Neural progenitor cell (in vitro differentiated cells): ENCODE measurements at places on chromosomes 12 and 14. TPM values are rescaled to one million over a fixed set of nuclear protein-coding genes. Genes with fewer than 3 reads are reported as not detected.

- peak; percentile 20 for DNase-seq
Observed at GRCh38 chr14:75514673-75515628, 7.3 kb upstream of the BATF start.

GRCh38 chr14:102644523-102644922, 52.1 kb downstream of the RCOR1 start:
- no peak for DNase-seq

DNA sequence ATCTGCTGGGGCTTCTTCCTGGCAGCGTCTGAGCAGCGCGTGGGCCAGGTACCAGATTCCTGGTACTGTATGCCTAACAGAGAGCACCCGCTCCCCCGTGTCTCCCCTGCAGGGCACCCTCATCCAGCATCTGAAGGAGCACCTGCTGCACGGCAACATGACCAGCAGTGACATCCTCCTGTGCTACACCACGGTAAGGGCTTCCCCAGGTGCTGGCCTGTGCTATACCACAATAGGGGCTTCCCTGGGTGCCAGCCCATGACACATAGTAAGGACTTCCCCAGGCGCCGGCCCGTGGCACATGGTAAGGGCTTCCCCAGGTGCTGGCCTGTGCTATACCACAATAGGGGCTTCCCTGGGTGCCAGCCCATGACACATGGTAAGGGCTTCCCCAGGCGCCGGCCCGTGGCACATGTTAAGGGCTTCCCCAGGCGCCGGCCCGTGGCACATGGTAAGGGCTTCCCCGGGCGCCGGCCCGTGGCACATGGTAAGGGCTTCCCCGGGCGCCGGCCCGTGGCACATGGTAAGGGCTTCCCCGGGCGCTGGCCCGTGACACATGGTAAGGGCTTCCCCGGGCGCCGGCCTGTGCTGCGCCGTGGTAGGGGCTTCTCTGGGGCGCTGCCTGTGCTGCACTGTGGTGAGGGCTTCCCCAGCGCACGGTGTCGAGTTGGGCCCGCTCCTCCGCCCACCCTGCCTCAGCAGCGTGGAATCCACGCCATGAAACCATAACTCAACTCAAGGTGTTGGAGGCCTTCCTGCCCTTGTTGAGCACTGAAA, 49.3 kb downstream of the AACS start:
- DNase-seq: no peak

DNA sequence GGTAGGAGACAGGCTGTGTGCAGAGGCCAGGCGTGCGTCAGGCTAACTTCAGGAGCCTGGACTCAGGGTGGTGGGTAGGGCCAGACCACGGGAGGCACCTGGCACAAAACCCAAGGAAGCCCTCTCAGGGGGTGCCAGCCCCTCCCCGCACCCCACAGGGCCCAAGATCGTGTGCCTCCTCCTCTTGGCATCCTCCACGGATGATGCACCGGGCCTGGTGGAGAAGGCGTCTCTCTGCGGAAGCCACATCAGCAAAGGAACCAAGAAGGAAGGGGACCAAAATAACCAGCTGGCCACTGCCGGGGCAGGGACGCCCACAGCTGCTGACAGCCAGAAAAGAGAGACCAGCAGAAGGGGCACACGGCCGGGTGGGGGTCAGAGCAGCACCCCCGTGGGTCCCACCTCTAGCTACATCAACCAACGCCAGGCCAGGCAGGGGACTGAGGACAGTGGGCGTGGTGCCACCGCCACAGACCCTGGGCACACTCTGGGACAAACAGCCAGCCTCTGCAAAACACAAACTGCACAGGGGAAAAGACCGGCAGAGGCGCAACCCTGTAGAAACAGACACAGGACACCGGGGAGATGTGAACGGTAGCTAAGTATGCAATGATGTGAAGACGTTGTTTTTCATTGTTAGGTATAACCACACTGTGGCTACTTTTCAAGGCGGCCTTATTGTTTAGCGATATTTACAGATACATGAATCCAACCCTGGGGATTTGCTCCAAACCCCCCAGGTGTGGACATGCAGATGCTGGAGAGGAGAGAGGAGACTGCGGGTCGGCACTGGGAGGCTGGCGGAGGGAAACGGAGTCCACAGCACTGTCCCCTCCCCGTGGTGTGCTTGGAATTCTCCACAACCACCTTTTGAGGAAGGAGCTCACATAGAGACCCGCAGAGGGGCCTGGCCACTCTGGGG, 26.1 kb upstream of the C14orf180 start:
- DNase-seq: no peak

CEBPE gene
- not detected in 2 replicates for total RNA-seq

GRCh38 chr12:100185361-100185894, 15.2 kb upstream of the ACTR6 start:
- no peak for DNase-seq

DNA sequence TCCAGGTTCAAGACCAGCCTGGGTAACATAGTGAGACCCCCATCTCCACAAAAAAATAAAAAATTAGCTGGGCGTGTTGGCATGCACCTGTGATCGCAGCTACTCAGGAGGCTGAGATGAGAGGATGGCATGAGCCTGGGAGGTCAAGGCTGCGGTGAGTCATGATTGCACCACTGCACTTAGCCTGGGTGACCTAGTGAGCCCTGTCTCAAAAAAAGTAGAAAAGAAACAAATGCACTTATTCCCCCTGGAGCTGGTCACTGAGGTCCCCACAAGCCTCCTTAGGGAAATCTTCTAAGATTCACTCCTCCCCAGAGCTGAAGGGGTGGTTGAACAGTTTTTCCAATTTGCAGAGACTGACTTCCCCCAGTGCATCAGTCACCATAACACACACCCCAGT, 1.6 kb downstream of the CD9 start:
- no peak for DNase-seq

- no peak for DNase-seq
Observed at GRCh38 chr12:1650260-1650977, 21.4 kb downstream of the WNT5B start.

AQP6 gene
- total RNA-seq: 0.12 TPM in 1 of 2 replicates, not detected in the other

CLEC4D gene
- 0.19 TPM in 2 replicates for total RNA-seq

BRMS1L gene
- total RNA-seq: 12.0 and 14.3 TPM in 2 replicates

- DNase-seq: no peak
Observed at GRCh38 chr14:97697772-97698171, 900.6 kb downstream of the VRK1 start.

KRT79 gene
- total RNA-seq: not detected in 2 replicates

- DNase-seq: no peak
Observed at GRCh38 chr12:93006471-93007208, 77.5 kb upstream of the EEA1 start.

HOXC12 gene
- total RNA-seq: not detected in 2 replicates

MMP17 gene
- 2.1 and 7.1 TPM in 2 replicates for total RNA-seq

GRCh38 chr14:105307052-105307727, 6.4 kb upstream of the BRF1 start:
- no peak for DNase-seq

DNA sequence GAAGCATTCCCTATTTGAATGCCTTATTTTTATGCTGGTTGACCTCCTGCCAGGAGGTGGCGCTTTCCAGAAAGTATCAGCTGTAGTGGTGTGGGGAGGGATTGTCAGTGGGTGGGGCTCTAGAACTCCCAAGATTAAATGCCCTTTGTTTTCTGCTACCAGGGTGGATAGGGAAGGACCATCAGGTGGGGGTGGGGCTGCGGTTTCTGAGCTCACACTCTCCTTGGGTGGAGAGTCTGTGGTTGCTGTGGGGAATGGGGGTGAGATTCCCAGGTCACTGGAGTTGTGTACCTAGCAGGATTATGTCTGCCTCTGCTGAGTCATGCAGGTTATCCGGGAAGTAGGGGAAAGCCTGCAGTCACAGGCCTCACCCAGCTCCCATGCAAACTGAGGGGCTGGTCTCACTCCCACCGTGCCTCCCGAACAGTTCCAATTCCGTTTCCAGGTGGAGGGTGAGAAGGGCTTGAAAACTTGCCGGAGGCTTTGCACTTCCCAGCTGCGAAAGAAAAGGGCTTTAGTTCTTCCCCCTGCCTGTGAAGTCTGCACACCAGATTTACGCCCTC, 68.3 kb downstream of the ALG10B start:
- DNase-seq: peak; percentile 7

DNA sequence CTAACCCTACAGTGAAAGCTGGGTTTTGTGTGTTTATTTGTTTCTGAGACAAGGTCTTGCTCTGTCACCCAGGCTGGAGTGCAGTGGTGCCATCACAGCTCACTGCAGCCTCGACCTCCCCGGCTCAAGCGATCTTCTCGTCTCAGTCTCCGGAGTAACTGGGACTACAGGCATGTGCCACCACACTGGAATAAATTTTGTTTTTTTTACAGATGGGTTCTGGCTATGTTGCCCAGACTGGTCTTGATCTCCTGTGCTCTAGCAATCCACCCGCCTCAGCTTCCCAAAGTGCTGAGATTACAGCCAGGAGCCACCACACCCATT, 26.4 kb downstream of the TBX3 start:
- no peak for DNase-seq

AKAP5 gene
- total RNA-seq: 2.4 and 3.2 TPM in 2 replicates

ADGRD1 gene
- 0.40 TPM in 1 of 2 replicates, not detected in the other for total RNA-seq

AHNAK2 gene
- 0.77 and 1.3 TPM in 2 replicates for total RNA-seq

PROX2 gene
- not detected in 2 replicates for total RNA-seq

NAP1L1 gene
- total RNA-seq: 907 and 1,539 TPM in 2 replicates

DNA sequence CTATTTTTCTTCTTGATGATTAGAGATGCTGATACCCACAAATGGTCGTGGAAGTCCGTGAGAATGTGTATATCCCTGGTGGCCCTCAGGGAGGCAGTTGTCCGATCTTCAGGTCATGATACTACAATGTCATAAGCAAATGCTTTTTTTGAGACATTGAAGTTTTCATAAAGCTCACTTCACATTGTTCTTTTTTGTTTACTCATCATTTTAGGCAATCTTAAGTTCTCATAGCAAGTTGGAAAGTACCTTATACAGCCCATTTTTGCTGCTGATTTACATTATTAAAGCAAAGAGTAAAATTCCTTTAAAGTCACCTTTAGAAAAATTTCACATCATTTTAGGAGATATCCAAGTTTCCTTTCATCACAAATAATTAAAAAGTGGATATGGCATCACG, 90.0 kb upstream of the CCDC196 start:
- DNase-seq: no peak

GSG1 gene
- total RNA-seq: not detected in 2 replicates

DNA sequence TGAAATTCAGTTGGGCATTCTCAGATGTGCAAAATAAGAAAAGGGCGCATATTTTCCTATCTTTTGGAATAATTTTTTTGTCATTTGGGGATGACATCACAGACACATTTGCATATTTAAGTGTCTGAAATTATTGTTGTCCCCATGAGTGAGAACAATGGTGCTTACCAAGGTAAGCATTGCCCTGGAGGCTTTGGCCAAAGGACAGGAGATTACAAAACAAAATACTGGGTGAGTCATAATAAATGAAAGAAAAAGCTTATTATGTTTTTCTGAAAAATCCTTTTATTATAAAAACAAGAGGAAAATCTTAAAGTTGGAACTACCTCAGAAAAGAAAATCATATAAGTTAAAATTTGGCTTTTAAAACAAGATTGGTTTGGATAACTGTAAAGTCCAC, 254.9 kb downstream of the BTG1 start:
- no peak for DNase-seq
